Stimulated activated CD4-positive, alpha-beta T cell treated with anti-CD3 and anti-CD28 coated beads, TNF-alpha, amount 100 ng/mL, for 4 hours (primary cell): ENCODE measurements at places on chromosomes 7 and 10.

DNA sequence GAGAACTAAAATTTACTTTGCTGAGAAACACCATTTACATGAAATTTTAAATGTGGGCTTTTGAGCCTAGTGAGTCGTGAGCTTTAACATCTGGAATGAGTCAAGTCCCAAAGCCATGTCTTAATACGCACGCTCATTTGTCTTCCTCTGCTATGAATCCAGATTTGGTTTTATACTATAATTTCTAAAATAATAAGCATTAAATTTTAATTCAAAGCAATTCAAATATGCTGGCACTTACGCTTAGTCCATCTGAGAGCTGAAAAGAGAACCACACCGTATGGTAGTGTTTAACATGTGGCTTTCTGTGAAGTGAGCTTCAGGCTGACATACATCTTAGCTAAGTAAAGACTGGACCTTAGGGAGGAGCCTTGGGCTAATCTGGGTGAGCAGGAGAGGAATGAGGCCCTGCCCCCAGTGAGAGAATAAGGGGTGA, 52.2 kb downstream of the CUBN start:
- no peak for DNase-seq

GRCh38 chr7:140645166-140645900, 4.7 kb upstream of the DENND2A start:
- DNase-seq, result no peak

GRCh38 chr10:111338805-111339204, 262.0 kb downstream of the ADRA2A start:
- no peak for DNase-seq

DNA sequence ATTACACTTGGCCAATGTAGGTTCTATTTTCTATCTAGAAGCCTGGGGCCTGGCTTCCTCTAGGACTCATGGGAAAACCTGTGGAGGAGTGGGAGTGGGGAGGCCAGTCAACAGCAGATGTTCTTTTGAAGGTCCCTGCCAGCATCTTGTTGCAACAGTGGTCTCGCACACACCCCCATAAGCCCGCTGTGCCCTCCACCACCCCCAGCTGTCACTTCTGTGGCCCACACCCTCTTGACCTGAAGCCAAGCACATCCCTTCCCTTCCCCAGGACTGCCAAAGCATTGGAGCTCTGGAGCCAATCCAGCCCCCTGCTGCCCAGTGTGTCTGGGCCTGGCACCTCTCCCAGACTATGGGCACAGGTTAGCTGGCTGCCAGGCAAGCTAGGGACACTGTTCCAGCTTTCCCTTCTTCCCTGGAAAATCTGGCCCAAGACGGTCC, 1.9 kb upstream of the STX1A start:
- no peak for DNase-seq

GRCh38 chr7:18831419-18831818, 286.0 kb downstream of the TWIST1 start:
- DNase-seq, result no peak

GRCh38 chr7:2818653-2819052, 25.5 kb downstream of the GNA12 start:
- no peak for DNase-seq

DNA sequence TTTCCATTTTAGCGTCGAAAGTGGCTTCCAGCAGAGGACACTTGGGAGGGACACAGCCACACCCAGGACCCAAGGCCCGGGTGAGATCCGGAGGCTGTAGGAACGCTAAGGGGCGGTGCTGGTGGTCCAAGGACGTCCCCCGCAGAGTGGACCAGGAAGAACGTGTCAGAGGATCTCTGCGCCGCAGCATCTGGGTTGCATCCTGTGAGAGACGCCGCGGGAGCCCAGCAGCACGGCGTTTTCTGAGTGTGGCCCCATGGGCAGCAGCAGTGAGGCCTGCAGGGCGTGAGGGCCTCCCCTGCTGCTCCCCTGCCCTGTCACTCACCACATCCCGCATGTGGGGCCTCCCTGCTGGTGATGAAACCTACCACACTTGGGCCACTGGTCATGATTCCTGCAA, 40.5 kb upstream of the BNIP3 start:
- DNase-seq, result no peak

DNA sequence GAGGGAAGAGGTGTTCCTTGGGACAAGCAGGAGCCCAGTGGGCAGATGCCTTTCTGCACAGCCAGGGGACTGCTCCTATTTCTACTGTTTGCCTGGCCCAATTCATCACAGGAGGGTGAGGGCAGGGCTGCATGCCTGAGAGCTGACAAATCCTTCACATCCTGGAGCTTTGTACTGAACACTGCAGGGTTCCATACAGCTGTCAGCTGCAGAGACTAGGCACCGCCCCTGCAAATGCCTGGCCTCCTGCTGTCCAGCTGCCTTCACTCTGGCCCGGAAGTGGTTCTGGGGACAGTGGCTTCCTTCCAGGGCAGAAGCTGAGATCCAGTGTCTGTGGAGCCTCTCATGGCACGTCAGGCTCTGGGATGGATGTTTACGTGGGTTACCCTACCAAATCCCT, 470.7 kb downstream of the DNAJB6 start:
- DNase-seq, result no peak

DNA sequence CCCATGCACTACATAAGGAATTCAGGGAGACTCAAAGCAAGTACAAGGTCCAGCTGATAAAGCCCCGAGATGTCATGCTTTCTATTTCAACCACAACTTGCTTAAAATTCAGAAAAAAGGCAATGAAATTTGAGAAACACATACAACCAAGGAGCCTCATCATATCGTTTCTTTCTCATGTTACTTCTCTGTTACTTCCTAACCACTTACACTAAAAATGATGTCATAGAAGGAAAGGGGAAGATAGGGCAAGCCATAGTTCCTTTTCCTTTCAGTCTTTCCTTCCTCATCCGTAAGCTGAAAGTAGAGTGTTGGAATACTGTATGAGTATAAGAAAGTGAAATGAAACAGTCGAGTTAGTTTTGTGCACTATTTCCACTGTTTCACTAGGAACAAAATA, 27.9 kb upstream of the CDK14 start:
- no peak for DNase-seq

- DNase-seq, result no peak
Observed at GRCh38 chr10:127922675-127923366, 15.9 kb downstream of the PTPRE start.

- no peak for DNase-seq
Observed at GRCh38 chr7:33873518-33873917, 31.8 kb upstream of the BMPER start.

DNA sequence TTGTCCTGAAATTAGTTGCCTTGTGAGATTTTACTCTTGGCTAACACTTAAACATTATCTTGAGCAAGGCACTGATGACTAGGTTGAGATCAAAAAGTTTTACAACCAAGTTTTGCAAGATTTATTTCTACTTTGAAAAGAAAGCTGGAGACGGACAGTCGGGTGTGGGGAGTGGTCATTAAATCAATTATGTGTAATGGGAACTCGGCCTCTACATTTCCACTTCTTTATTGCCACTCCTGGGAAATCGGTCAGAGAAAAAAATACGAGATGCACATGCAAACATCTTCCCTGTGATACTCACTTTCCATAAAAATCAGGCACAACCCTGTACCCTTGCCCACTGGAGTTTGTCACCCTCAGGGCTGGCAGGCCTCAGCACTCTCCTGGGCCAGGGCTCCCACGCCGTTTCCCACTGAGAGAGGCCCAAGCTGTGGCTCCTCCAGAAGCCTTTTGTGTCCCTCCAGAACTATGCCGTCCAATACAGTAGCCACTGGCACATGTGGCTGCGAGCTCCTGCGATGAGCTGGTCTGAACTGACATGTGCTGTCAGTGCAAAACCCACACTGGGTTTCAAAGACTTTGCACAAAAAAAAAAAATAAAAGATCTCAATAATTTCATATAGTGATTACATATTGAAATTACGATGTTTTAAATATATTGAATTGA, 7.5 kb upstream of the GPNMB start:
- no peak for DNase-seq

- no peak for DNase-seq
Observed at GRCh38 chr7:25522727-25523126, 294.4 kb upstream of the NPVF start.

- DNase-seq, result no peak
Observed at GRCh38 chr10:99791831-99792230, 9.4 kb downstream of the ABCC2 start.

- DNase-seq, result no peak
Observed at GRCh38 chr7:148242294-148242821, 348.2 kb upstream of the C7orf33 start.

DNA sequence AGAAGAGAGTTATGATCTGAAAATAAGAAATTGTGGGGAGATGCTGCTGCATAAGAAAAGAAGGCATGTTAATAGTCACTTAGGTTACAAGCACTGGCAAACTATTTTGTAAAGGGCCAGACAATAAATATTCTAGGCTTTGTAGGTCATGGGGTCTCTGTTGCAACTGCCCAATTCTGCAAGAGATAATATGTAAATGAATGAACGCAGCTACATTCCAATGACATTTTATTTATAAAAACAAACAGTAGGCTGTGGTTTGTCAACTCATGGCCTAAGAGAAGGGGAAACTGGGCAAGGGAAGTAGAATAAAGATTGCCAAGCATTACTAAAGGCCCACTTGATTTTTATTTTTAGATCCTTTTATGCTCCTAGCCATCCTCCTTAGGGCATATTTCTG, 133.1 kb downstream of the RAPGEF5 start:
- no peak for DNase-seq

- DNase-seq, result no peak
Observed at GRCh38 chr10:4661511-4662255, 164.3 kb upstream of the AKR1E2 start.

DNA sequence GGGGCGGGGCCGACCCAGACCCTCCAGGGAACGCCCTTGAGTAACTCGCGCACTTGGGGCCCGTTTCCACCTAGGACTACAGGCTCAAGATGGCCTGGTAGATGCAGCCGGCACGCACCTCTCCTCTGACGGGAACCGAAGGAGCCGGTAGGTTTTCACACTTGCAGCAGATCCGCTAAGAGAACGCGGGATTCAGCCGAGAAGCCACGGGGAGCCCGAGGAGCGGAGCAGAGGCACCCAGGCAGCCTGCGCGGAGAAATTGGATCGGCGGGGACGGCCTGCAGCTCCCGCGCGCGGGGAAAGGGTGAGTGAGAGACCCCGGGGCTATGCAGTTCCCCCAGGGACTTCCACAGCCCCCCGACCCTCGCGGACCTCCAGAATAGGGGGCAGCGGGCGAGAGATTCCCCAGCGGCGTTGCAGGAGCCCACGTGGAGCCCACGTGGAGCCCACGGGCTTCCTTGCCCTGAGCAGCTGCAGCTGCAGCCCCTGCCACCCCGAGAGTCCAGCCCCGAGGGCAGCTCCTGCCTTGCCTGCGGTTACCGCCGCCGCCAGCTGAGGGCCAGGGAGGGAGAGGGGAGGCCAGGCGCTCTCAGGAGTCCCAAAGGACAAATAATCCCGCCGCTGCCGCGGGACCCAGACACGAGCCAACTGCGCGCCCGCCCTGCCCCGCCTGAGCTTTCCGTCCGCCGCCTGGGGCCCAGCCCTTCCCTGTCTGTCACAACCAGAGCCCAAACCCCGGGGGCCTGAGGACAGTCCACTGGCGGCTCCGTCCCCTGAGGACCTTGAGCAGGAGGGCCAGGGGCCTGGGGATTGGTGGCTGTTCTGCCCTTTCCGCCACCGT, 13.1 kb downstream of the IFT22 start:
- DNase-seq, result peak; percentile 18

DNA sequence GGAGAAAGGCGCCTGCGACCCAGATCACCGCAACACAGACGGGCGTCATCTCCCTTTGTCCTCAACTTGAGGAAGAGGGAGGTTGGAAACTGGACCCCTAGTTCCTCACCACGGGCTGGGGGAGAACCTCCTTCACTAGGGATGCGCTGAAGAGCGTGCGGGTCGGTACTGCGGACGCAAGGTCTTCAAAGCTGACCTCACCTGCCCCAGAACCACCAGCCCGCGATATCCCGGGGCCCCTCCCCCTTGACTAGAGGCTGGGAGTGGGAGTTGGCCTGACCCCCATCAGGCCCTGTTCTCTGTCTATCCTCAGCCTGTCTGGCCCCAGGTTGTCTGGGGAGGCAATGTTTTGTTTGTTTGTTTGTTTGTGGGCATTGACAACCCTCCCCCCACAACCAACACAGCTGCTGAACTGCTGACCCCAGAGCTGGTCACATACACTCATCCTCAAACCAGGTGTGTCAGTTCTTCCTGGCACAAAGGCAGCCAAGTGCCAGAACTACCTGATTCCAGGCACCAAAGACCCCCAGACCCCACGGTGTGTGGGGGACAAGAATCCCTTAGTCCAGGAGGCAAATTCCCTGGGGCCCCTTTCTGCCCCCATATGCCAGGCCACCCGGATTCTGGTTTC, 2.9 kb downstream of the NPM3 start:
- DNase-seq, result no peak

DNA sequence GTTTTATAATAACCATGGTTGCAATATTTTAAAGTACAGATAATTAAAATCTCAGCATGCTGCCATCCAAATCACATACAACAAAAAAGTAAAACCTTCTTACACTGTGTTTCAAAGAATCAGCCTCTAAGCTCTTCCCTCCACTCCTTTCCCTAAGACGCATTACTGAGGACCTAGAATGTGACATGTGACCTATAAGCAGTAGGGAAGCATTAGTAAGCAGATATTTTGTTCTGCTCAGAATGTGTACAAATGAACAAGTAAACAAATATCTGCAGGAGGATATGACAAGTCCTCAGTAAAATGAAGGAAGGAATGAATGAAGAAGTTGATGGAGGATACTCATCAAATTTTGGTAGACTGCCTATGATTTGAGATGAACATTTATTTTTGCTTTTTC, 49.1 kb downstream of the RAB11FIP2 start:
- DNase-seq, result no peak

DNA sequence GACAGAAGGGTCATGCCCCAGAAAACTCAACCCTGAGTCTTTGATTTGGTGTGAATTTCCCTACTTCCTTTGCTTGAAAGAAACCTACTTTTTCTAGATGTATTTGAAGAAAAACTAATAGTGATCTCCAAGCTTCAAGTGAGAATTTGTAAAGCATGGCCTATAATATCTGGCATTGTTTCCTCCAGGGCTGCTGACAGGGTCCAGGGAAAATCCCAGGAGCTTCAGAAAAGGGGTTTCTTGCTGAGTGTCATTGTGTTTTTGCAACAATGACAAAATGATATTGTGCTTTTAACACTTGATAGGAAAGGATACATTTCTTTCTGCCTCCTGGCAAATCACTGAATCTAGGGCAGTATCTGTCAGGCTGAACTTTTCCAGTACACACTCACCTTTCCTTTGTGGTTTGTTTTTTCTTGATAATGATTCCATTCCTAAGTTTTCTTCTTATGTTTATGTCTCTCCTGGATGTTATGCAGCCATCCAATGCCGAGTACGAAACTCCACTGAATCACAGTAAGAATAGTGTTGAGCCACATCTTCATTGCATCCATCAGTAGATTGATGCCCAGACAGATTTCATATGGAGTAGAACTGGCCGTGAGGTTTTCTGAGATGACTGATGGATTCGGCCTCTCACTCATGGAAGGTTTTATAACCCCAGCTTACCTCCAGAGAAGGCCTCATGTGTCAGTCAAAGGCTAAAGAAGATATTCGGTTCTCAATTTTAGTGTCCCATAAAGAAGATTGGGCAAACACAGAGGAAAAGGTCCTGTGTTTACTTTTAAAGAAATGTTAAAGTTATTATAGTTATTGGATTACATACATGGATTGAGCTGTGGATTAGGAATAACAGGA, 76.9 kb upstream of the STEAP1B start:
- DNase-seq, result no peak
